ENCODE measurements at places on chromosomes 5 and 9.

DNA sequence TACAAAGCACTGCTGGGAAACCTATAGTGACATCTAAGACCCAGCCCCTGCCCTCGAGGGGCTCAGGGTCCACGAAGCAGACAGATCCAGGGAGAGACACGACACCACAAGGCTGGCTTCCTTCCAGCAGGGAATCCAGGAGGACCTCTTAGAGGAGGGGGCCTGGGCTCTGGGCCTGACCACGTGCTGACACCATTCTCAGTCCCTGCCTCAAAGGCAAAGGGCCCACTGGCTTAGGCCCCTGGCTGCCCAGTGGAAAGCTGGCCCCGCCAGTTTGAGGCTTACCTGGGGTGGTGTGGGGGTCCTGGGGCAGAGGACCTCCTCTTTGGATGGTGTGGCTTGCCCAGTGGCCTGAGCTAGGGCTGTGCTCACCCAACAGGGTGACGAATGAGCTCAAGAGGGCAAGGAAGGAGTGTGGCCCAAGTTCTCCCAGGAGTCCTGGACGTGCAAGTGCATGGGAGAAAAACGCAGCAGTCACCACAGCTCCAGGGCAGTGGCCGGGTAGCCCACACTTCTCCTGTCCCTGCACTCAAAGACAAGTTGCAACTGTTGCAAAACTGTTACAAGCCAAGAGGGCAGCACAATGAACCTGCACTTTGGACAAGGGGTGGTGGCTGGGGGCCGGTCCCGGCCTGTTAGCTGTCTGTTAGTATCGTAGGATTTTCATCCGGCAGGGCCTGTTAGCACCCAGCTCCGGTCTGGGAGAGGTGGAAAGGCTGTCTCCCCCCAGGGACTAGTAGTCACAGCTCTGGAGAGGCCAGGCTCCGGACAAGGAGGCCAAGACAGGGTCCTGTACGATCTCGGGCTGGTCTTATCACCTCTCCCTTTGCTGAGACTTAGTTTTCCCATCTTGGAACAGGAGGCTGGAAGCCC lies 1.5 kb upstream of the SARDH start:
- DNase-seq = no peak

DNA sequence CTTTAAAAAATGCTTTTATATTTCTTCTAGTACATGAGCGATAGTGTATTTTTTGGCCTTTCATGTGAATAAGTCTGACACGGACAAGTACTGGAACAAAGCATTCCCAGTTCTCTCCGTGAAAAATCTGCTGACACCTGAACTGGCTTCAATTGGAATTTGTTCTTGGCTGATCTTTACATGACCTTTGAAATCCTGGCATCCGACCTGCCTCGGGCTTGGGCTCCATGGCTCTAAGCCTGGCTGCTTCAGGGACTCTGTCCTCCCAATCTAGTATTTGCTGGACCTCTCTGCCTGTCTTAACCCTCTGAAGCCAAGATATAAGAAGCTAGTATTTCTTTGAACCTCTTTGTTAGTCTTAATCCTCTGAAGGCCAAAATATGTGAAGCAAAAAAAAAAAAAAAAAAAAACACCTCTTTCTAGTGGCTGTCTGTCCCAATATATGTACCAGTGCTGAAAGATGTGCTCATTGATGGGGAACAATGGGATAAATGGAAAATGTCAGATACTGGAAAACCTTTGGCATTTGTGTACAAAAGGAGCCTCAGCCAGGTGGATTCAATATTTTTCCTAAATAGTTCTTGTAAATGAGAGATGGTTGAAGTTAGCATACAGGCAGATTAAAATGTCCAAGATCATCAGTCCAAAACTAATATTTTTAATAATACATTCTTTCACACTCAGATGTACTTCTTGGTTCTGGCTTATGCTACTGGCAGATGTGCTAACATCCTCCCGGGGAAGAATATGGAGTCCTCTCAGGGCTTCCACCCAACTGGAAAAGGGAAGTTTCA lies 470.6 kb downstream of the TUSC1 start:
- DNase-seq = no peak

- DNase-seq = no peak
Observed at GRCh38 chr9:592225-592624, 249.3 kb upstream of the DMRT1 start.

DNA sequence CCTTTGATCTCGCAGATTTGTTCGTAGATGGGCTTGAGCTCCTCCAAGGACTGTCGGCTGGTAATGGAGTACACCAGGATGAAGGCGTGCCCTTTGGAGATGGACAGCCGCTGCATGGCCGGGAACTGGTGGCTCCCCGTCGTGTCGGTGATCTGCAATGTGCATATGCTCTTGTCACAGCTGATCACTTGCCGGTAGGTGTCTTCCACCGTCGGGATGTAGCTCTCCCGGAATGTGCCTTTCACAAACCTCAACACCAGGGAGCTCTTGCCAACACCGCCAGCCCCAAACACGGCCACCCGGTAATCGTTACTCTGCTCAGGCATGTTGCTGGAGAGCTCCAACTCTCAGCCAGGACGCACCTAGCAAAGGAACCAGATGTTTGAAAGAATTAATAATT lies 29.1 kb downstream of the DIRAS2 start:
- no peak for DNase-seq

Data from activated naive CD4-positive, alpha-beta T cell treated with Interleukin-2 at 50 U/mL for 16 hours (primary cell).